ENCODE measurements at places on chromosomes 12 and 14.

- no peak for DNase-seq
Measured at GRCh38 chr12:99658671-99659349, 11.3 kb downstream of the GARIN6 start.

DNA sequence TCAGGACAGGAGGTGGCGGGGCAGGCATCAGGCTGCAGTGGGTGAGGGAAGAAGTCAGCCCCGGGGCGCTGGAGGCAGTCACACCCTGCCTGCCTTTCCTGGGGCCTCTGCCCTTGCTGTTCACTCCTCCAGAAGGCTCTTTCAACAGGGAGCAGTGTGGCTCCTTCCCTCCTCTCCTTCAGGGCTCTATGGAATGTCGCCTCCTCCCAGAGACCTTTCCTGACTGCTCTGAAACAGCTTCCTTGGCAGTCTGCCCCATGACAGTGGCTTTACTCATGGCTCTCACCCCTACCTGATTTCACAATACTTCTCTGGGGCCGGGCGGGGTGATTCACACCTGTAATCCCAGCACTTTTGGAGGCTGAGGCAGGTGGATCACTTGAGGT lies 7.1 kb downstream of the RHOF start:
- DNase-seq: peak; percentile 79

DNA sequence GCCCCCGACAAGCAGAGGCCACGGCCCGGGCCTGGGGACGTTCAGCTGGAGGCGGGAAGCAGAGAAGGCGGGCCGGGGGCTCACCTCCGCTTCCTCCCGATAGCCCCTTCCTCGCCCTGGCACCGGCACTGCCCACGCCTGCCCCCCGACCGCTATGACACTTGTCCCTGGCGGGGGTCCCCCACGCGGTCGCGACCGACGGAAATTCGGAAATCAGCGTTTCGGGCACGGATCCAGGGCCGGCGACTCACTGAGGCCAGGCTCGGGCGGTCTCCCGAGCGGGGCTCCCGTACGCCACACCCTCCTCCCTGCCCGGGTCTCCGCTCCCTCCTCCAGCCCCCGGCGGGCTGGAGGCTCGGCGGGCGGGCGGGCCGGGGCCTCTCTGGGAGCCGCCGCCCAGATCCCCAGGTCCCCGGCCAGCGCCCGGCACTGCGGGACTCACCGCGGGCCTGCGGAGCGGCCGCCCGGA lies 581 bp downstream of the PITPNM2 start:
- no peak for DNase-seq

- no peak for DNase-seq
Measured at GRCh38 chr12:52359621-52360061, 7.6 kb downstream of the KRT85 start.

DNA sequence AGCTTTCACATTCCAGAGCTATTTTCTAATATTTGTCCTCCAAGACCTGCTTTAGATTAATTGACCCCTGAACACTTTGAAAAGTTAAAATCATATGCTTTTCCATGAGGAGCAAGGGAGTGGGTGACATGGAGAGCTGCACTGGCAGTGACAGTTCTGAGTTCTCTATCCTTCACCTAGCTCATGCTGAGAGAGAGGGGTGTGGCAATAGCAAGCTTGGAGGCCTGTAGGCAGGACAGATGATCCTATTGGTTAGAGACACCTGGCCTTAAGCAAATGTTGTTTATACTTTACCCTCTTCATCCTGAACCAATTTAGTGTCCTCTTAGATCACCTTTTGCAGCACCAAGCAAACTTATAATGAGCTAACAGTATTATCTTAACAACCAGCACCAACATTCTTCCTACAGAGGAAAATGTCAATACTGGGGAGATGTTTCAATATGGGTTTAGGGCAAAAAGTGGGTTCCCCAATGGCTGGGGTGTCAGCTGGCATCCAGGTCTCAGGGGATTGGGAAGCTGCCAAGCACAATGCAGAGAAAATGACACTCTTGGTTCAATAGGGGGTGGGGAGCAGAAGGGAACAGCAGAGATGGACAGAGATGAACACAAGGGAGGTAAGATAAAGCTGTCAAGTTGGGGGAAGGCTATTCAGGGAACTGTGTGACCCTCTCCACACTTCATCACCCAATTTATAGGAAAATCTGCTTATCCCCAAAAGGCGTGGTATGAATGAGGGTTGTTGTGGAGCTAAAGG lies 37.0 kb upstream of the PPM1H start:
- no peak for DNase-seq

- no peak for DNase-seq
Measured at GRCh38 chr12:64636856-64637255, 26.6 kb downstream of the RASSF3 start.

DNA sequence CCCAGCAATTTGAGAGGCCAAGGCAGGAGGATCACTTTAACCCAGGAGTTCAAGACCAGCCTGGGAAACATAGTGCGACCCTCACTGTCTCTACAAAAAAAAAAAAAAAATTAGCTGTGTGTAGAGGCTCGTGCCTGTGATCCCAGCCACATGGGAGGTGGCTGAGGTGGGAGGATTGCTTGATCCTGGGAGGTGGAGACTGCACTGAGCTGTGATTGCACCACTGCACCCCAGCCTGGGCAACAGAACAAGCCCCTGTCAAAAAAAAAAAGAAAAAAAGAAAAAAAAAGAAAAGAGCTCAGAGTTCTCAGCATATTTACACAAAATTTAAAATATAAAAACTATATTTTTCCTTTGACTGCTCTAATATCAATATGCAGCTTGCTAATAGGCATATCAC lies 260.8 kb downstream of the SYT1 start:
- no peak for DNase-seq

DNA sequence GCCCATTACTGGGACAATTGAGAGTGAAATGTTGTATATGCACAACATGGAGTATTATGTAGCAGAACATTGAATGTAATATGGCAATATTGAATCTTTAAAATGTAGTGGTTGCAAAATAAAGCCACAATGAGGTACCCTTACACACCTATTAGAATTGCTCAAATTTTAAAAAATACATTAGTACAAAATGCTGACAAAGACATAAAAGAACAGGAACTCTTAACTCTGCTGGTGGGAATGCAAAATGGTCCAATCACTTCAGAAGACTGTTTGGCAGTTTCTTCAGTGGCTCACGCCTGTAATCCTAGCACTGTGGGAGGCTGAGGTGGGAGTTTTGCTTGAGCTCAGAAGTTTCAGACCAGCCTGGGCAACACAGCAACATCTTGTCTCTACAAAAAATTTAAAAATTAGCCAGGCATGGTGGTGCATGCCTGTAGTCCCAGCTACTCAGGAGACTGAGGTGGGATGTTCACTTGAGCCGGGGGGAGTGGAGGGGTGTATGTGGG lies 6.8 kb upstream of the NAP1L1 start:
- no peak for DNase-seq

DNA sequence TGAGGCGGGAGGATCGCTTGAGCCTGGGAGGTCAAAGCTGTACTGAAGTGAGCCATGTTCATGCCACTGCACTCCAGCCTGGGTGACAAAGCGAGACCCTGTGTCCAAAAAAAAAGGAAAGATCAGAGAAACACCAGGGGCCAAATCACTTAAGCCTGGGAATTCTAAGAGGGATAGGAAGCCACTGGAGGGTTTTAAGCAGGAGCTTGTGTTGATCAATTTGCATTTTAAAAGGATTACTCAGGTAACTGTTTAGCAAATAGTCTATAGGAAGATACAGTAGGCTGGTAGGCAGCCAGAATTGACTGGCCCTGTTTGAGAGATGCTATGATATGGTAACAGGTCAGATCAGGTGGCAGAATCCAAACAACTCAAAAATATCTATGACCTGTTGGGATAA lies 162.7 kb downstream of the SPTSSA start:
- no peak for DNase-seq

DNA sequence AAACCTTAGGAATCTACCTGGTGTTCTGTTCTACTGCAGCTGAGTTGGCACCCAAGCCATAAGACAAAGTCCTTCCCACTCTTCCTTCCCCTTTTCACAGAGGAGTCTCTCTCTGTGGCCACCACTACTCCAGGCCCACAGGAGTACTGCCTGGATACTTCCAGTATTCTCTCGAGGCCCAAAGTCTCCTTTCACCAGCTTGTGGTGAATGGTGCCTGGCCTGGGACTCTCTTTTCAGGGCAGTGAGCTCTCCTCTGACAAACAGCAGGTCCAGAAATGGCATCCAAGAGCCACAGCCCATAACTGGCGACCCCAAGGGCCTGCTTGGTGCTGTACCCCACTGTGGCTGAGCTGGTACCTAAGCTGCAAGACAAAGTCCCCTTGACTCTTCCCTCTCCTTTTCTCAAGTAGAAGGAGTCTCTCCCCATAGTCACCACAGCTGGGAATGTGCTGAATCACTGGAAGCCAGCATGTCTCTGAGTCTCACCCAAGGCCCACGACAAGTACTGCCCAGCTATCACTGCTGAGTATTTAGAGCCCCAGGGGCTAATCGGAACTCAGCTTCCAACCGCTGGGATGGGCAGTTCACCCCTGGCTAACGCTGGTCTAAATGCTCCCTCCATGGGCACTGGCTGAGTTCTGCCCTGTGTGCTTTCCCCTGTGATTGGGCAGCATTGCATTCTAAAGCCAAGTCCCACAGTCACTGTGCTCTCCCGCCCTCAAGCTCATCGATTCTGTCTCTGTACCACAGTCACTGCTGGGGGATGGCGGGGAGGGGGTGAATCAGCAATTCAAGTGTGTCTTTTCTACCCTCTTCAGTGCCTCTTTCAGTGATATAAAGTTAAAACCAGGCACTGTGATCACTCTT lies 6.1 kb downstream of the A2ML1 start:
- DNase-seq: no peak

DNA sequence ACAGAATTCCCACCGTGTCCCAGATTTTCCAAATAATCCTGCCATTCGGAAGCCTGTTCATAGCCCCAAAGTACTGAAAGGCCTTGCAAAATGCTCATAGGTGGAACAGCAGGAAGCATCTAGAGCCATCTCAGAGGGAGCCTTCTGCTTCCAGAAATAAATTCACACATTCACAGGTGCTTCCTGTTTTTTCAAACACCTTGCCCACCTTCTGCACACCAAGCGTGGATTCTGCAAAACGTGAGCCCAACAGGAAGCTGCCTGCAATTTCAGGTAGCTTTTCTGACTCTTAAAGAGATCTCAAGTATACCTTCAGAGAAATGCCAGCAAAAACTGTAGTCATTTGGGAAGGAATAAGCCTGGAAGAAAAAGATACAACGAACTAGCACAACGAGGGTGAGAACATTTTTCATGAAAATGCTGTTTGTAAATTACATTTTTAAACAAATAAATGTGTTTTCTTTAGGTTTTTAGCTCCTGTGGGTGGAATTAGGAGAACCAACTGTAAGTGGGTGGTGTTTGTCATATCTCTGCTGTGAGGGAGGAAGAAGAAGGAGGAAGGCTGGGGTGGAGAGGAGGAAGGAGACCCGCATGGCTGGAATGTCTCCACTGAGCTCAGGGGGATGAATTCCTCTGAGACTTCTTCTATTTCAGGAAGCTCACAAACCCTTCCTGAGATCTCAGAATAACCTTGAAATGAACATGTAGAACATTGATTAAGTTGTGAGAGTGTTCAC lies at the start of gene IFNG-AS1:
TSS of gene IFNG-AS1 (plus strand) at position 264 of the 737 bp plus-strand sequence.
- no peak for DNase-seq

GRCh38 chr14:24316597-24316950 lies 5.3 kb downstream of the LTB4R start:
- no peak for DNase-seq

GRCh38 chr12:56709759-56710376 lies 15.2 kb downstream of the NACA start:
- DNase-seq: no peak

DNA sequence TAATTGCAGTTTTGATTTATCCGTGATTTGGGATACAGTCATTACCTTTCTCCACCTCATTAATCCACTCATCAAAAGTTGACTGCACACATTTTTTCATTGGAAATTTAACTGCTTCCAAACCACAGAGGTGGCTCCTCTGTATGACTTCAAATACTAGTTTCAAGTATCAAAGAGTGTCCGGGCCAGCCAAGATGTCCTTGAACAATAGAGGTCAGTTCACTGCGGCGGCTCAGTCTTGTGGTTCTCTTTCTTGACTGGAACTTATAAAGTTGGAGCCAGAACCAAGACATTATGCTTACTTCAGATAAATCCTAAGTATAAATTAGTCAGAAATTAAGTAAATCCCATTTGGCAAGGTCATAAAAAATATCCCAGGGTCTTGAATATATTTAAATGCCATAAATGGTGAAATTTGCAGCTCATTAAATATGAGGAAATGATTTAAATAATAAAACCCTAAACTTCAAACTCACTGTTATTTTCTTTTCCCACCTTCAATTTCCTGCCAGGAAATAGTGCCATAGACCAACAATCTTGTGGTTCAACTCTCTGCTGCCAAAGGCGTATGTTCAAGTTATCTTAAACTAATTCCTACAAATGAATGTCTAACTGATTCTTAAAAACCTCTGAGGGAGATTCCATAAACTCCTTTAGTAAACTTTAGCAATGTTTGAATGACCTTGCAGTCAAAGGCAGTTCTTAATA lies 360.8 kb downstream of the AEBP2 start:
- no peak for DNase-seq

GRCh38 chr12:121713257-121713777 lies 765 bp downstream of the TMEM120B start:
- DNase-seq: no peak

DNA sequence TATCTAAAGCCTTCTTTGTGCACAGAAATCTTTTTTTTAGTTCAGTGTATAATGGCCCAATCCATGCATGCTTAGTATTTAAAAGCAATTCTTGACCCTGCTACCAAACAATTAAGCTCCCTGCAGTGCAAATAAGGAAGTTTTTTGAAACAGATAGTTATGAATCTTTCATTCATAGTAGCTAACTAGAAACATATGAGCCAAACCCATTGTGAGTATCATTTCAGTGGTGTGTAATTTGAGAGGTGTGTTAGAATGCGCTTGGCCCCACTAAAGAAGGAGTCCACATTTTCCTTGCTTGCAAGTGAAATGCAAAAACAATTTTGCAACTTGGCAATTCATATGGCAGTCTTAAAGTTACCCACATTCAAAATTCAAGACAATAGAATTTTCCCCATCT lies 14.4 kb downstream of the EPS8 start:
- DNase-seq: no peak

DNA sequence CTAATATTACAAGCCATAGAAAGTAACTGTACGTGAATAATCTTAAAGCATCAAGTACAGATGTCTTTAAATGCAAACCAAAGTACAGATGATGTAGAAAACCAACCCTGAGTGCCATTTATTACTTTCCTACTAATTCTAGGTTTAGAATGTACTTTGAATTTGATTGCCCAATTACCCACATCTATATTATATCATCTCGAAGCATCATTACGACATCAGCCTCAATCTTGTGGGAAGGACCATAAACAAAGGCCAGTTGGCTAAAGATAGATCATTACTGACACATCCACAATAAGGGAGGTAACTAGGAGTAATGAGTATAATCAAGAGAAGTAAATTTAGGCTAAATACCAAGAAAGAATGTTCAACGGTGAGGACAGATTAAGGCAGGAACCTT lies 478.9 kb downstream of the BCAT1 start:
- no peak for DNase-seq

GRCh38 chr12:95136598-95136997 lies 63.2 kb upstream of the NR2C1 start:
- no peak for DNase-seq

GRCh38 chr12:91772411-91772810 lies 373.2 kb downstream of the BTG1 start:
- DNase-seq: no peak

Data from kidney capillary endothelial cell (primary cell).